ENCODE measurements at places on chromosomes 16 and 17.
A peak's percentile ranks its signal among the peaks of the same experiment; 100 is the strongest.

DNA sequence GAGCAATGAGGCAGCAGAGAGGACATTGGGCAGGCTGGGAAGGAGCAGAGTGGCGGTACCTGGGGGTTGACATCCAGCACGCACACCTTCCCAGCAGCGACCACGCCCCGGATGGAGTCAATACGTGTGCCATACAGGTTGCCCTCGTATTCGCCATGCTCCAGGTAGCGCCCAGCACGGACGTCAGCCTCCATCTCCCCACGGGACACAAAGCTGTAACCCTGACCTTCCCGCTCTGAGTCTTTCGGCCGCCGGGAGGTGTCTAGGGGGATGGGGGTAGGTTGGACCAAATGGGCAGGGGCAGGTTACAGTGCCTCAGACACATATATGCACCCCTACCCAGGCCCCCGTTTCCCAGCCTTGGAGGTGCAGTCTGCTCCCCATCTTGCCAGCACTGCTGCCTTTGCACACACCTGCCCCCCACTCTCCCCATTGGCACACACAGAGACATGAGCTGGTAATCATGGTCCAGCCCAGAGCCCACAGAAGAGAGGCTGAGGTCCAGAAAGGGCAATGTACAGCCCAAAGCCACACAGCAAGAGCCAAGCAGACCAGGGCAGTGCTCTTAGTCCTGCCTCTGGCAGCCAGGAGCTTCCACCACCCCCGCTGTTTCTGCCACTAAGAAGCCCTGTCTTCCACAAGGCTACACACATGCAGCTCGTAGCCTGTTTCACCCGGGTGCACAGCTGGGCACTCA lies 27.5 kb downstream of the MPP2 start:
- DNase-seq, result no peak

- DNase-seq, result no peak
These were observed 109.2 kb upstream of the NACA2 start for GRCh38 chr17:61700252-61700651.

DNA sequence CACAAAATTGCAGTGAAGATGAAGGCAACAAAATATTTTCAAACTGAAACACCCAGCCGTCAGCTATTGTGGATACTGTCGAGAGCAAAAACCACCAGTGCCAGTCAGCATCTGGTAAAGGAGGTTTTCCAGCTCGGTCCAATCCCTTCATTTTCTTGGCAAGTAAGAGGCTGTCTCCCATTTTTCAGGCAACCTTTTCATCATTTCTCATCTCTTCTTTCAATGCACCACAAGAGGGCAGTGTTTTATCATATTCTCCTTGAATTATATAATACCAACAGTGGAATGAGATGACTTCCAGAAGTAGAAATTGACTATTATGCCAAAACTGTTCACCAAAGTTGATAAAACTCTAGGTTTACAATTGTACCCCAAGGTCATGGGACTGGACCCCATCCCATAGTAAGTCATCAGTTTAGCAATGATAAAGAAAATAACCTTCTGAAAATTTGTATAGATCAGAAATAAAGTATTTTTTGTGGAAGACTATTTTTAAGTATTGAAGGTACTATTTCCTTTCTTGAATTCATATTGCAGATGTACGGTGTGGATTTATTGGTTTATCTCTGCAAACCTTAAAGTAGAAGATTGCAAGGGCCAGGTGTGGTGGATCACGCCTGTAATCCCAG lies 16.8 kb downstream of the NQO1 start:
- DNase-seq, result peak; percentile 61

GRCh38 chr17:61583660-61584264 lies 7.3 kb downstream of the NACA2 start:
- DNase-seq, result no peak

DNA sequence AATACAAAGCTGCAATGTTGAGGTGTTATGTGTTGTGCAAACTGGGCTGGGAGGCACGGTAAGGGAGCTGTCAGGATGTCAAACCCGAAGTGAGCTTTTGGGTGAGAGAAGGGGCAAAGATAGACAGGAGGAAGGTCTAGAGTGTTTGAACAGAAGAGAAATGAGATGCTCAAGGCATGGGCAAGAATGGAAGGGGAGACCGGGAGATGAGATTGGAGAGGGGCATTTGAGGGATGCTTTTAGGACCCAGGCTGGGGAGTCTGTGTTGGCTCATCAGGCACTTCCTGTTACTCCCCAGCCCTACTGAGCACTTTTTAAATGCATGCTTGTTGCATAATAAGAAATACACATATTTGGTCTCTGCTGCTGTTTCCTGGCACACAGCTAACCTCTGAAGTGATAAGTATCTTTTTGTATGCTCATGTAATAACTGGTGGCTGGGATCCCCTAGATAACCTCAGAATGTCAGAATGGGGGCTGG lies 13.7 kb downstream of the UNC45B start:
- no peak for DNase-seq

DNA sequence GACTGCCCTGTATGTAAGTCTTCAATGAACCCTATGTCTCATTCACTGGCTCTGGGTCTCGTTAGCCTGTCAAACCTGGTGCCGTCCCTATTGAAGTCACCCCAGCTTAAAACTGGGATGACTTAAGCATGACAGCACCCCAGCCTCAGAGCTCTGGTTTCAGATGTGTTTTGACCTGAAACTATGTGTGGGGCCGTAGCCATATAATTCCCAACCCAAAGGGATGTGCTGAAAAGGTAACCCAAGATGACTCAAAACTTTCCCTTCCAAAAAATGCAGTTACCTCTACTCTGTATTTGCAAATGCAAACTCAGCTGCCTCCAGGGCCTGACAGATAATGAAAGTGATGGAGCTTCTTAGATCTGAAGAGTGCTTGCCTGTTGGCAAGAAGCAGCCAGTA lies 478.3 kb upstream of the ERCC4 start:
- DNase-seq, result no peak
